Activated CD8-positive, alpha-beta memory T cell treated with anti-CD3 and anti-CD28 coated beads for 1 hour (primary cell): ENCODE measurements at places on chromosomes 7 and 10.

GRCh38 chr7:18815261-18815960 lies 302.0 kb downstream of the TWIST1 start:
- DNase-seq: no peak

- no peak for DNase-seq
Observed at GRCh38 chr7:5218564-5219360, 28.7 kb downstream of the WIPI2 start.

GRCh38 chr7:85535974-85536729 lies 349.3 kb upstream of the SEMA3D start:
- no peak for DNase-seq

DNA sequence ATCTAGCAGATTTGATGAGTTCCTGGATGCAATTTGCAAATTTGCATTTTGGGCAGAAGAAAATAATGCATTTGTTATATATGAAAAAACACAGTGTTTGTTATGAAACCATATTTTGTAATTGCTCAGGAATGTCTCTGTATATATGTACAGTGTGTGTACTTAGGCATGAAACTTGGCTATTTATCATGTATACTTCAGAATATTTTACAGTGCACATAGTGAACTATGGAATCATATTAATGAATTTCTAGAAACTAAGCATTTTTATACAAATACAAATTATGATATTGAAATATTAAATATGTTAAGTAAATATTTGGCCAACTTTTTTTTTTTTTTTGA lies 107.5 kb downstream of the TWIST1 start:
- DNase-seq: no peak

DNA sequence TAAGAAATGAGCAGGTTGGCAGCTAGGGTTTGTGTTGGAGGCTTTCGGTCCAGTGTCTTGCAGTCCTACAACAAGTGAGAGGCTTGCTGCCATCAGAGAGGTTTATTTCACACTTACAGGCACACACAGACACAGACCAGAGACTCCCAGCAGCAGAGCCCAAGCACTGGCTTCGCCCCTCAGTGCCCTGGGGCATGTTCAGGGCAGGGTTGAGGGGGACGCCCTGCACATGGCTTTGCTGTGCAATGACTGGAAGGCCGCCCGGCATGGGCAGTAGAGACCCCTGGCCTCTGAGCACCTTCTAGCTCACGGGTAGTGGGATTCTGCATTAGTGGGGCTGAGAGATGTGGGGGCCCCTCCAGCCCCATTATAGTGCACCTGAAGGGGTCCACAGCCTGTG lies 3.8 kb downstream of the SPRN start:
- no peak for DNase-seq

DNA sequence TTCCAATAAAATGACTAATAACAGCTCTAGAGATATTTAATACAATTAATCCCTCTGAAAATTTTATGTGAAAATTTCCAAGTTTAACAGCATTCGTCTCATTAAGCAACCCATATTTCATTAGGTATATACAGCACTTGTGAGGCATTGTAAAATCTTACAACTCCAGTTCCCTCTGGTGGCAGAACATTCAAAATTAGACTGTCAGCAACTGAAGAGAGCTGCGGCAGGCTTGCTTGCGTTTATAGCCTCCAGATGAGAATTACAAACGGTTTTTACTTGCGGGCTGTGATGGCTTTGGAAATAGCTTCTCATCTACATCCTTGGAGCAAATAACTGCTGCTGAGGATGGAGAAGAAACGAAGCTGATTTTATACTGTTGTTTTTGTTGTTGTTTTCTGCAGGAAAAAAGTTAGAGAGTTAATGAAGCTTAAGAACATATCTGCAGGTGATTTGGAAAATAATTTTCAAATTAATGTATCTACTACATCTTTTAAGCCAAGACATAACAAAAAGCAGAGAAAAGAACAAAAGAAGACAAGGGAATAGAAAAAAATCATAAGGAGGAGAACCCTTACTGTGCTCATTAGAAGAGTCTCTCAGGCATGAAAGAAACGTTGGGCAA lies 171.3 kb downstream of the MAGI2 start:
- DNase-seq: no peak

DNA sequence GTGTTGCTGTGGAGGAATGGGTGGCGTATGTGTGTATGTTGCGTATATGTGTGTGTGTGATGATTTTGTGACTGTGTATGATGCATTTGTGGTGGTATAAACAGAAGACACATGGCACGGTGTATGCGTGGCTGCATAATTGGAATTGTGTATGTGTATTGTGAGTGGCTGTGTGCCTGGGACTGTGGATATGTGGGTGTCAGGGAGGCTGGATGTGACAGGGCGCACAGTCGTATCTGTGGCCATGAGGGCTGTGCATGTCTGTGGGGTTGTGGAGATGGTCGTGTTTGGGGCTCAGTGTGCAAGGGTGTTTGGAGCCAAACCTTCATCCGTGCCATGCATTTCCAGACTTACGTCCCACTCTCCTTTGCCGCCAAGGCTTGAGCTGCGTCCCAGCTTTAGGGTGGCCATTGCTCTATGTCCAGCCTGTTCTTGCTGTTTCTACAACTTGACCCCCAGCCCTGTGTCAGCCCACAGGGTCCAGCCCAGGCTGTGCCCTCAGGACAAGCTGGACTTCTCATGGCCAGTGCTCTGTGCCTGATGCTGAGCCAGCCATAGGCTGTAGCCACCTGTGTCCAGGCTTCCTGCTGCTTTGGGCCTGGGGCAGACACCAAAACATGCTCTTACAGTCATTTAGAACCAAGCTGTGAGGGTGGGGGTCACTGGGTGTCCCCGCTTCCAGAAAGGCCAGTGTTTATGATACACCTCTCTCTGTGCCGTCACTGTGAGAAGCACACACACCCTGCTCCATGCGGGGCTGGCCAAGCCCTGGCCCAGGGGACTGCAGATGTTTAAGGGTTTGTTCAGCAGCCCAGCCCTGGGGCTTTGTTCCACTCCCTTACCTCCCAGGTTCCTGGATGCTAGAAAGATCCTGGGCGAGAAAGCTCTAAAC lies 127.6 kb downstream of the NEURL1 start:
- DNase-seq: no peak

DNA sequence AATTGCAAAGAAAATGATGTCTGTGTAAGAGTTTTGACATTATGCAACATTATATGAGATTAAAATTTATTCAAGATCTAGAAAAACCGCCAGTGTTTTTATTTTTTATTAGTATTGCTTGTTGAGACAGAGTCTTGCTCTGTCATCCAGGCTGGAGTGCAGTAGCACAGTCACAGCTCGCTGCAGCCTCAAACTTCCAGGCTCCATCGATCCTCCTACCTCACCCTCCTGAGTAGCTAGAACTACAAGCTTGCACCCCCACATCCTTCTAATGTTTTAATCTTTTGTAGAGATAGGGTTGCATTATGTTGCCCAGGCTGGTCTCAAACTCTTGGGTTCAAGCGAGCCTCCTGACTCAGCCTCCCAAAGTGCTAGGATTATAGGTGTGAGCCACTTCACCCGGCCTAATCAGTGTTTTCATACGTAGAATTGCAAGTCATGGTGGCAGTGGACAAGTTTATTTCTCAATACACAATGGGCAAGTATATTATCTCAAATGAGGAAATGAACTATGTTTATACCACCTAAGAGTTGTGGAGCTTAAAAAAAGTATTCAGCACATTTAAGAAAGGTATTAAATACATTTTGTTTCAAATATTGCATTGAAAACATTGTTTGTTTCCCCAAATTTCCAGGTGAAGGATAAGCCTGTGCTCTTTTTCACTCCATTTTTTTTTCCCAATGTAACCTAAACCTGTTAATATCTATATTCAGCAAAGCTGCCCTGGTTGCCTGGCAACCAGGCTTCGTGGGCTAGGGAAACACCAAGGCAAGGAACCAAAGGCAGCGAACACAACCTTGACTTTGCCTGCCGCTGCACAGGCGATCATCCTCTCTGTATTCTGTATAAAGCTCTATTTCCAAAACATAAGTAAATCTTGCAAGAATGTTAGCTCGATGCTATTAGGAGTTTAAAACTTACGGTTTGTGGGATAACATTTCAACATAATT lies 163.9 kb downstream of the CACNB2 start:
- no peak for DNase-seq

DNA sequence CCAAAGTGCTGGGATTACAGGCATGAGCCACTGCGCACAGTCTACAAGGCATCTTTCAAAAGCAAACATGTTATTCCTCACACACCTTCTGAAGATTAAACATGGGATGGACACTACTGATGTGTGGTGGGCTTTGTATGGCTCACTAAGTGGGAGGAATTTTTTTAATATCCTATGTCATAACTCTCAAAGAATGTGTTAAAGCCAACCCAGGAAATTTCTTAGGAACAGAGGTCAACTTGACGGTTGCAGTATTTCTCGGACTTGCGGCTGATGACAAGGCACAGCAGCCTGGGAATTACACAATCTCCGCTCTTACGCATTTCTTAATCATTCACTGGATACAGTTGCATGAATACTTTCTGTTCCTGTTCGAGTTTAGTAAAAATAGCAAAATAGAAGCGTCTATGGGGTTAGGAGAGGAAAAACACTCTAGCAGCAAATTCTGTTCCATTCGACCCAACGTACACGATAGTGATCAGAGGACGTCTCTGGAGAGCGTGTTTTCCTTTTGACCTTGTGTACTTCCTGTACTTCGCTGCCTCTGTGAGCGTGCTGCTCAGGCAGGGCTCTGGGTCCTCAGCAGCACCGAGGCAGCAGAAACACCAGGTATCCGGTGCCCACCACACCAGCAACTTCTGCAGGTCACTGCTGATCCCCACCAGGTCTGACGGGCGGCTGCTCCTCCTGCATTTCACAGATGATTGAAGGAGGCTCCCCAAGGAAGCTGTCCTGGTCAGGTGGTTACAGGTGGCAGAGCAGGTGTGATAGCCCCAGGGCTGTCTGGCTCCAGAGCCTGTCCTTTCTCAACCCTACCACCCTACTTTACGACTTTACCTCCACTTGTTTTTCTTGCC lies 26.4 kb upstream of the SRGN start:
- DNase-seq: no peak

DNA sequence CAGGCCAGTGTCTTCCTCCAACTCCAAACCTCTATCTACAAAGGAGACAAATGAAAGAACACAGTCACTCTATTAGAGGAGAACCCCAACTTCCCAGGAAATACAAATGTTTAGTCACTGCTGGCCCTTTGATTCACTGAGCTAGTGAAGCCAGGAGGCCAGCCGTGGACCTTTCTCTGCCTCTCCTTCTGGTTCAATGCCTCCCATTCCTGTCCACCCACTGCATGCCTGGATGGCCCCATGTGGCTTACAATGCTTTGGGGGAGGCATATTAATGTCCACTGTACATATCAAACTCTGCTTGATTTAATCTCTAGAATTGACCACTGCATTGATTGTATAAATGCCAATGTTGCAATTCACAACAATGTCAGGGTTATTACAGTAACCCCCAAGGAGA lies 687.3 kb downstream of the KCNMA1 start:
- no peak for DNase-seq
